Left ventricle myocardium superior (tissue), 1 donor: ENCODE measurements at places on chromosomes 16 and 17.
A peak's percentile ranks its signal among the peaks of the same experiment; 100 is the strongest.

DNA sequence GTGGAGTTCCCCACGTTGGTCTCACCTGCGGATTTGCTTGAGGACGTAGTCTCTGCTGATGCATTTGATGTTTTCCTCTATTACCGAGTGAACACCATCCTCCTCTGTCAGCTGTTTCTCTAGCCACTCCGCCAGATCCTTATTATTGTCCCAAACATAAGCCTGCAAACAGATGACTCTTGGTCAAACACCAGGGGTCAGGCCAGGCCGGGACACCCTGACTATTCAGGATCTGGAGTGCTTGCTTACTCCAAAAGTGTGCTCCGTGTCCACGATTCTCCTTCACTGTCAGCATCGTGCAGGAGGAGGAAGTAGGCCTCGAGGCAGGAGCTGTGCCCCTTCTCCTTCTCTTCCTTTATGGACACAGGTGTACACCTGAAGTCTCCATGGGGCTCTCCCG is 140.2 kb downstream of the AATF start:
- no peak for DNase-seq

DNA sequence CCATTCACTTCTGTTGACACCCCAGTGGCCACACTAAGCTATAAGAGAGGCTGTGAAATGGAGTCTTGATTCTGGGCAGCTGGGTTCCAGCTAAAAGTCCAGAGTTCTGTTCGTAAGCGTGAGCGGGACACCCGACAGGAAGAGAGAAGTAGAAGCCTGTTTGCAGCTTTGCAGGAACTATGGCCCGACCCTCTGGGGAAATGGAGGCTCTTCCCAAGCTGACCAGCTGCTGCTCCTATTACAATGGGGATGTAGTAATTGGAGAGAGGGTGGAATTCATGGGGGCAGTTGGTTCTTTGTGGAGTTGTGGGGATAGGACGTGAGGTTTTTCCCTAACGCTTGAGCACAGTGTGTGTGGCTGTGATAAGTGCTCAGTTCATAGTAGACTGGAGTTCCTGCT is 28.4 kb downstream of the UBALD1 start:
- no peak for DNase-seq

DNA sequence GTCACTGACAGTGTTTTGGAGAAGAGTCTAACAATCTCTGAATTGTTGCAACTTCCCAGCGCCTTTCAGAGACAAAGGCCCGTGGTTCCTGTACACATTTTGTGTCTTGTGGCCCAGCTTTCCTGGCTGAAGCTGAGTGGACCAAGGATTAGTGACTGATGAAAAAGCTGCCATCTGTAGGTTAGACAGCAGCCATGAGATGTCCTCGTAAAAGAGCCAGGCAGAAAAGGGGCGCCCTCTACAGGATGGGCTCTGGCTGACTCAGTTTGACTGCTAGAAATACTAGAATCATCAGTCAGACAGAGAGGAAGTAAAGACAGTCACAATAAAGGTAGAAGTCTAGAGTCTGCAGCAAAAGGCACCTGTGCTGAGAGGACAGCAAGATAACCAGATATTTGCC is 26.5 kb upstream of the NF1 start:
- peak; percentile 47 for DNase-seq

DNA sequence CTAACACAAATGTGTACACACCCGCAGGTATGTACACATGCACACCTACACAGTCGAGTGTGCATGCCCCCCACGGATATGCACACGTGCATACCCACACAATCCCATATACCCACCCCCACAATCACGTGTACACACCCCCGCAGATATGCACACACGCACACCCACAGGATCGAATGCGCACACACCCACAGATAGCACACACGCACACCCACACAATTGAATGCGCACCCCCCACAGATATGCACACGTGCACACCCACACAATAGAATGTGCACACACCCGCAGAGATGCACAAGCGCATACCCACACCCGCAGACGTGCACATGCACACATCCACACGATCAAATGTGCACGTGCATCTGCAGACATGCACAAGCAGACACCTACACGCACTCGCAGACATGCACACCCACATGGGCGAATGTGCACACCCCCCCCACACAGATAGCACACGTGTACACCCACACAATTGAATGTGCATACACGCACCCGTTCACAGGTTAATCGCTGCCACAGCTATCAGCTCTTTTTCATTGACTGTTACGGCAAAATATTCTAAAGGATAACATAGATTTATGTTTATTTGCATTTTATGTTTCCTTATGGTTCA is 10.8 kb downstream of the ZNF750 start:
- no peak for DNase-seq

GRCh38 chr17:65679165-65679845 is 117.9 kb upstream of the AXIN2 start:
- DNase-seq: no peak

DNA sequence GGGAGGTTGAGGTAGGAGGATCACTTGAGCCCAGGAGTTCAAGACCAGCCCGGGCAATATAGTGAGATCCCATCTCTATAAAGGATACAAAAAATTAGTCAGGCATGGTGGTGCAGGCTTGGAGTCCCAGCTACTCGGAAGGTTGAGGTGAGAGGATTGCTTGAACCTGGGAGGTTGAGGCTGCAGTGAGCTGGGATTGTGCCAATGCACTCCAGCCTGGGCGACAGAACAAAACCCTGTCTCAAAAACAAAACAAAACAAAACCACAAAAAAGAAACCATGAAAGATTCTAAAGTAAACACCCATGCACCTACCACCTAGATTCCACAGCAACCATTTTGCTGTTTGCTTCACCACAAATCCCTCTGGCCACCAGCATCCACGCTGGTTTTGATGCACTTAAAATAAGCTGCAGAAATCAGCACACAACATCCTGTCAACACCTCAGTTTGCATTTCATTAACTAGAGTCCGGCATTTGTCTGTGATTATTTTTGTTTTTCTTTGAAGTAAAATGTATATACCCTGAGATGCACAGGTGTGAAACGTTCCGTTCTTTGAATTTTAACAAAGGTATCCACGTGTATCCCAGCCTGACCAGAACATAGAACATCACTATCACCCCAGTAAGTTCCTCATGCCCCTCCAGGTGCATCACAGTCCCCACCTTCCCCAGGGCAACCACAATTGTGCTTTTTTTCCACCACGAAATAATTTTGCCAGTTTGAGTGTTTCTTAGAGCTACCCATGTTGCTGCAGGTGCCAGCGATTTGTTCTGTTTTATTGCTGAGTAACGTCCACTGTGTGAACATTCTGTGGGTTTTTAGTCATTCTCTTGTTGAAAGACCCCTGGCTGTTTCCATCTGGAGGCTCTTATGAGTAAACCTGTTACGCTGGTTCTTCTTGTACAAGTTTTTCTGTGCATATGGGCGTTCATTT is 191.5 kb downstream of the SEC14L1 start:
- no peak for DNase-seq

GRCh38 chr16:72743011-72743761 is 304.7 kb downstream of the ZFHX3 start:
- DNase-seq: no peak

DNA sequence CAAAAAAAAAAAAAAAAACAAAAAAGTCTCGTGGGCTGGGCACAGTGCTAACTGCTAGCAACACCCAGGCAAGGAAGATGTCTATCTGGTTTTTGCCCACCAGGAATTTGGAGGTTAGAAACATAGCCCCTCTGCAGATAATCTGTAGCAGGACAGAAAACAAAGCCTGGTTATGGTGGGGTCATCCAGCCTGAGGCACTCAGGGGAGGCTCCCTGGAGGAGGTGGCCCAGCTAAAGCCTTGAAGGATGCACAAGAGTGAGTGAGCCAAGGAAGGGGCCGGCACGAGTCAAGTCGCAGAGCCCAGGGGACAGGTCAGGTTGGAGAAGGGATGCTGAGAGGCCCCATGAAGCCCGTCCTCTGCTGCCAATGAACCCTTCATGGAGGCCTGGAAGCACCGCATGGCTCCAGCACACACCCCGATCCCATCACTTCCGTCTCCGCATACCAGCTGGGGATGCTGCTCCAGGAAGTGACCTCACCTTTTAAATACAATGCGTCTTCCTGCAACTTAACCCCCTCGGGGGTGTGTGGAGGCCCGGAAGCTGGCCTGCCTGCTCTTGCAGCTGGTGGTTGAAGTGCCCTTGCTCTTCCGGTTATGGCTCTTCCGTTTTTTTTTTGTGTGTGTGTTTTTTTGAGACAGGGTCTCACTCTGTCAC is 86.5 kb downstream of the ENGASE start:
- no peak for DNase-seq

DNA sequence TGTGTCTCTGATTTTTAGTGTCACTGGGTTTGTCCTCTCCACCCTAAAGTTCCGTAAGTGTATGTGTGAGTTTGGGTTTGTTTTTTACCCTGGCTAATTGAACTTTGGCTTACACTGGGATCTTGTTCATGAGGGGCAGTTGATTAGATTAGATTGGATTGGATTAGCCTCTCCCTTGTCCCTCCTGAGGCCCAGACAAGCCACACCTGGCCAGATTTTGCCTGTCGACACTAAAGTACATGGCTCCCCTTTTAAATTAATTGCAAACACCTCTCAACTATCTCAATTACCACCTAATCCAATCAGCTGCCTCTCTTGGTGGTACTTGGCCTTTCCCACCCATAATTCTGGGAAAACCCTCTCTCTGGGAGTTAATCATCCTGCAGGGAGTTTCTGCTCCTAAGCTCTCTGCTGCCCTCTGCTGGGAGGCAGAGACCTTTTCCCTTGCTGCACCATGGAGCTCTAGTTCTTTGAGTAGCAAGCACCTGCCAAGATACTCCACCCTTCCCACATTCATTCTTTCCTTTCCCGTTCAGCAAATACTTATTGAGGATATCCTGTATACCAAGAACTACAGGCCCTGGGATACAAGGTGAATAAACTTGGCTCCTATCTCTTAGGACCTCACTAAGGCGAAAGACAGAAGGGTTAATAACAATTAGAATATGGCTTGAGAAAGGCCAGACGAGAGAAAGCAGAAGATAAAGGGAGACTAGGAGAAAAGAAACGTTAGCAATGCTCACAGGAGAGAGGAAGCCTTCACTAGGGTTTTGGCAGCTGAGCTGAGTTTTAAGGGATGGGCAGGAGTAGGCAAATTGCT is 60.0 kb upstream of the MPHOSPH6 start:
- peak; percentile 65 for DNase-seq

GRCh38 chr17:50396261-50397110 is 837 bp downstream of the LRRC59 start:
- DNase-seq: peak; percentile 34

GRCh38 chr16:21638573-21638975 is 13.8 kb downstream of the IGSF6 start:
- no peak for DNase-seq

- no peak for DNase-seq
Observed at GRCh38 chr17:73189417-73190099, 3.3 kb upstream of the COG1 start.

- peak; percentile 86 for DNase-seq
Observed at GRCh38 chr17:8220783-8221662, 10.6 kb upstream of the AURKB start.

GRCh38 chr17:65433592-65433991 is 127.9 kb downstream of the AXIN2 start:
- no peak for DNase-seq

DNA sequence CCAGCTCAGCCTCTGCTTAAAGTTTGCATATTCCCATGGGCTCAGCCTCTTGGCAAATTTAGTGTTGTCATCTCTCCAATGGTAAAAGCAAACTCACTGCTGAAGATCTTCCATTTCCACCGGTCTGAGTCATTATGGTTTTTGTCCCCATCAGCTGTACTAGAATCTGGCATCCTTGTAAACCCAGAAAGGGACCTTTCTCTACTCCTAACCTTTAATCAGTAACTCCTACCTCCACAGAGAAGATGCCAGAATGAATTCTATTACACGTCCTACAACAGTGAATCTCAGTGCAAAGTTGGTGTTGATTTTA is 45.8 kb downstream of the ZNF652 start:
- DNase-seq: no peak

DNA sequence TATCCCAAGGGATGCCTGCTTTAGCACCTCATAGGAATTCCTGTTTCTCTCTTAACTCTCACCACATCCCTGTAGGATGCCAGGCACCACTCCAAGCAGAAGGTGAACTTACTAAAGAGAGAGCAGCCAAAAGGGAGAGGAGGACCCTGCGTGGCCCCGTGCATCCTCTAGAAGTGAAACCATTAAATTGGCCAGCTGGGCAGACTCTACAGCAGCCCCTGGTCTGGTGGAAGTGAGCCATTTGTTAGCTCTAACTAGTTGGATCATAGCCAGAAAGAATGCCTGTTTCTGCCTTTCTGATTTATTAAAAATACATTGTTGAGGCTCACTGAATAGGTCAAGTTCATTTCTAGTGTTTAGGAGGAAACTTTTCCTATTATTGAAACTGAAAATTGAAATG is 22.3 kb downstream of the TMEM11 start:
- no peak for DNase-seq

DNA sequence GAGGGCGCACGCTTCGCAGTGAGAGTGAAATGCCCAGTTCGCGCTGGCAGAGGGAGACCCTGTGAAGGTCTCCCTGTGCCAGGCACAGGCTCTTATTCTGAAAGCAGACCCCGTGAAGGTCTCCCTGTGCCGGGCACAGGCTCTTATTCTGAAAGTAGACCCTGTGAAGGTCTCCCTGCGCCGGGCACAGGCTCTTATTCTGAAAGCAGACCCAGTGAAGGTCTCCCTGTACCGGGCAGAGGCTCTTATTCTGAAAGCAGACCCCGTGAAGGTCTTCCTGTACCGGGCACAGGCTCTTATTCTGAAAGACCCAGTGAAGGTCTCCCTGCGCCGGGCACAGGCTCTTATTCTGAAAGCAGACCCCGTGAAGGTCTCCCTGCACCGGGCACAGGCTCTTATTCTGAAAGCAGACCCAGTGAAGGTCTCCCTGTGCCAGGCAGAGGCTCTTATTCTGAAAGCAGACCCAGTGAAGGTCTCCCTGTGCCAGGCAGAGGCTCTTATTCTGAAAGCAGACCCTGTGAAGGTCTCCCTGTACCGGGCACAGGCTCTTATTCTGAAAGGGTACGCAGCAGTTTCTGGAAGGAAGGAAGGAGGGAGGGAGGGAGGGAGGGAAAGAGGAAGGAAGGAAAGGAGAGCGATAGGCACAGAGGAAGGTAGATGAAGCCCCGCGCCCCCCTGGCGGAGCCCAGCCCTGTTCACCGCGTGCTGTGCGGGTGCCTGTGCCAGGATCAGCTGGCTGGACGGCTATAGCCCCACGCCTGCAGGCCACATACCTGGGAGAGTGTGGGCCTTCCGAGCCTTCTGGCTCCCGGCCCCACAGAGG is 55.3 kb downstream of the WDR45B start:
- DNase-seq: peak; percentile 68

- peak; percentile 88 for DNase-seq
Observed at GRCh38 chr17:82231562-82232321, 2.9 kb downstream of the SLC16A3 start.

DNA sequence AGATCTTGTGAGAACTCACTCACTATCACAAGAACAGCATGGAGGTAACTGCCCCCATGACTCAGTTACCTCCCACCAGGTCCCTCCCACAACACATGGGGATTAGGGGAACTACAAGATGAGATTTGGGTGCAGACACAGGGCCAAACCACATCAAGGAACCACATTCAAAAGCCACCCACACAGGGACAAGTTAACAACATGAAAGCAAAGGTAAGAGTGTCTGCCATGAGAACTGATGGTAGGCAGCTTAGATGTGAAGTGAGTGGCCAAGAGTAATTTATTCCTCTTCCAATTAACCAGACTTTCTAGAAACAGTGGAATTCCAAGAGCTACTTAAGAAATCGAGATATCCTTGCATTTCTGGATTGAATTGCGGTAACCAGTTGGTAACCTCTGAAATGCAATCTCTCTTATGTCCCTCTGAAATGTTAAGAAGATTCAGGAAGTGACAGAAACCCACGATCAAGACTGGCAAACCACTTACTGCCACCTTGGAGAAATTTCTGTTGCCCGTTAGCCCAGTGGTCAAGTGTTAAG is 167.4 kb upstream of the CACNG5 start:
- DNase-seq: no peak

- no peak for DNase-seq
Observed at GRCh38 chr17:39014795-39015545, 47.8 kb upstream of the FBXO47 start.
